SW480 (cell line): ENCODE measurements at places on chromosomes 5 and 9.

DNA sequence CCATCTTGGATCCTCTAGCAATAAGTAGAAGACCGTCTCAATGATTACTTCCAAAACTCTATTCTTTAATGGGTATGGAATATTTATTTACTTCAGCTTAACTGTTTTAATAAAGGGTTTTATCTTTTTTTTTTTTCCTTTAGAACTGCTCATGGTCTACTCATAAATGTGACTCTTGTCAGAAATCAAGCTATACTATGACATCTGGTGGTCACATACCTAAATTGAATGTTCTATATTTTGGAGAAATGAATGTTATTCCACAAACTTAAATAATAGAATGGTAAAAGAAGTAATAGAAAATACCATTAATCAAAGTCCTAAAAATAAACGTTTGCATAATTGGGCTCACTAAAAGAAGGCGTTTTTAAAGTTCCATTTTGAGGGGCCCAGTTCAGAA lies 131.2 kb upstream of the PLCXD3 start:
- no peak for DNase-seq

DNA sequence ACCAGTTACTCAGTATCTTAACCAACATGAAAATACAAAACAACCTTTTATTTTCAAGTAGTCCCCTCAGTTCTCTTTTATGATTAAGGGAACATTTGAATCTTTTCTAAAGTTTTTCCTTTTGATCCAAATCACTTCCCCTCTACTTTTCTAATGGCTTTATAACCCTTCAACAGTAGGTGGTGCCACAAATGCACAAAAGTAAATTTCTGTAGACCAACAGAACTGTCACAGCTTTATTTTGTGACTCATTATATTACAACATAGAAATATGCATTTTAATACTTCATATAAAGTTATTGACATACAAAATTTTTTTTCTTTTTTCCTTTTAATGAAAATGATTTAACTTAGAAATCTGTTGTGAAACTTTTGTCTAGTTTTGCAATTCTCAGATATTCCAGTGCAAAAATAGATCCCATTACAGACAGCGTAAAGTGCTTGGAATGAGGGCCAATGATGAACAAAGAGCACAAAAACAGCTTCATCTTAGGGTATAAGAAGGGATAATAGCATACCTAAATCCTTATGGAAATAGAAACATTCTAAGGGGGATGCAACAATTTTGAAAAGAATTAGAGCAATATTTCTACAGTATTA lies 17.0 kb downstream of the NIPSNAP3B start:
- peak; percentile 40 for DNase-seq

DNA sequence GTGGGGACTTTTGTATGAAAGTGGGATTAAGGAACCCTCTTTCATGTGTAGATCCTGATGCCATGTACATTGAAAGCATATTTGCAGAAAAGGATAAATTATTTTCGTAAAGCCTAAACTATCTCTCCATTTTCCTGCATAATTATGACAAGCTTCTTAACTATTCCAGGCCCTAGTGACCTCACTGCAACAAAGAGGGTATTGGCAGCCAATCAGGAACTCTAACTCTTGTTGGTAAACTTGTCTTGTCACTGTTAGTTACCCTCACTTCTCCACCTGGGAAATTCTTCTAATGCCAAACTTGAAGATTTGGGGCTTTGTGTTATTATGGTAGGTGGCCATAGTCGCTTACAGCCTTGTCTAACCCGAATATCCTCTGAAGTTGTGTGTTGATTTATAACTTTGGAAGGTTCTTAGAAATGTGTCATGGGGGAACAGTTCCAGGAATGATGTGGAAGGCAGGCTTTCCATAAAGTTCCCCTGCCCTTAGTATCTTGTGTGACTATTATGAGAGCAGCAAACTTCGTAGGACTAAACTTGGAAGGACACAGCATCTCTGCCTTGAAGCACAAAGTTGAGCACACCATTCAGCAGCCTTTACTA lies 52.5 kb downstream of the IQGAP2 start:
- no peak for DNase-seq

GRCh38 chr9:131420980-131421624 lies 27.2 kb downstream of the PRRC2B start:
- DNase-seq, result no peak

GRCh38 chr9:135584934-135585333 lies 23.4 kb downstream of the PAEP start:
- DNase-seq, result no peak

GRCh38 chr5:2591777-2592453 lies 159.6 kb downstream of the IRX2 start:
- DNase-seq, result no peak

DNA sequence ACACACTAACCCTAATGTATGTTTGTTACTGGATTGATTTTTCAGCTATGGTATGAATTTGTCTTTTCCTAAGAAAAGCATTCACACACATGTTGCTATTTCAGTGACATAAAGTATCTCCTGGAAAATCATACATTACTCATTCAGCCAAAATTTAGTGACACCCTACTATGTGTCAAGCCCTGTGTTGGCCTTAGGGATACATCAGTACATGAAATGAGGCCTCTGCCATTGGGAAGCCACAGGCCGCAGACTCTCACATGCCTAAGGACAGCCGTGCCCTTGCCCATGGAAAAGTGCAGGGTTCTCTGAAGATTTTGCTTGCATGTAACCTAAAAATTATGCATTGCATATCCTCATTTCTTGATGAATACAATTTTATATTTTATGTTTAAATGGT lies 5.2 kb upstream of the MARCHF6 start:
- no peak for DNase-seq

DNA sequence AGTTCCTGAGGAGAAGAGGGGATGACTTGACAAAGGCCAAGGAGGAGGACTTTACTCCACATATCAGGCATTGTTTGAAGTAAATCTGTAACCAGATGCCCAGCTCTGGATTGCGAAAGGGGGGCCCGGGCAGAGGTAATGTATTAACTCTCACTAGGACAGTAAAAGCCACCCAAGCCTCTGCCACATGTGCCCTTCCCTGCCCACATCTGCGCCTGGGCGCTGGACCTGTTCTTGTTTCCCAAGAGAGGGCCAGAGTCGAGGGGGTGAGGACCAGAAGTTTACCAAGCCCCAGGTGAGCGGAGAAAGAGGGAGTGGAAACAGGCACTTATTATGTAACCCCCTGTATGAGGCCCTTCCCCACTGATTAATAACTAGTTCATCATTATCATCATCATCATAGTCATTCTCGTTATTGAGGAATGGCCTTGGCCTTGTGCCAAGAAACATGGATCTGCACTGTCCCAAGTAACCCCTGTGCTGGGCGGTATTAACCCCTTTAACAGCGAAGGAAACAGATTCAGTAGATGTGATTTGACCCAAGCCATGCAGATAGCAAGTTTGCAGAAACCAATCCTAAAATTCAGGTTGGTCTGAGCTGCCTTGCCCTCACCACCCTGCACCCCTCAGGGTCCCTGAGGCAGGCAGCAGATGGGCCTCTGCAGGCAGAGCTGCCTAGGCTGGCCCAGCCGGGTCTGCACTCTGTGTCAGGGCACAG lies at the start of gene SLC23A1:
TSS of gene SLC23A1 (minus strand) at position 23 of the 718 bp plus-strand sequence. CDS start 44 bp downstream, outside the sequence.
- DNase-seq, result no peak

DNA sequence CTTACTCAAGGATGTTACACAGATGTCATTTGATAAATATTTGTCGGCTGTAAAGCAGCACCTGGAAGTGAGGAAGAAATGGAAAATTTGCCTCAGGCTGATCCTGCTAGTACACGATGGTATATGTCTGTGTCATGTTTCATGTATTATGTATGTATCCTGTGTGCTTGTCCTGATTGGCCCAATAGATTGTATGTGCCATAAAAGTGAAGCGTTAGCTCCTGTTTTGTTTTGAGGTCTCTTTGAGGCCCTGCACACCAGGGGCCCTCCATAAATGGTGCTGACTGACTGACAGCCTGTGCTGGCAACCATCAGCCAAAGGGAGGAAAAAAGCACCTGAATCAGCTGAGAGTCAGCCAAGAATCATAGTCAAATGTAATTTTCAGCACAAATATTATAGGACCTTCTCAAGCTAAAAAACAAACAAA lies 11.8 kb upstream of the LNPEP start:
- DNase-seq, result no peak

DNA sequence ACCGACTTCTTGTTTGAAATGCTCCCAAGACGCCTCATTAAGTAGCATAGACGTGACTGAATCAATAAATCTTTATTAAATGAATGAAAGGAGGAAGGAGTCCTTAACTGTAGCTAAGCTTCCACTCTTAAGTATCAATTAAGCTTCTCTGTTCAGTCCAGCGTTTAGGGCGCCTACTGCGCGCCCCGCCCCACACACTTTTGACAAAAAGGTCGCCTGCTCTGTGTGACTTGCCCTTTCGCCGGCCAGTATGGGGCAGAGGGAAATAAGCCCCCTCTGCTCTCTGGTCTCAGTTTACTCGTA lies 662 bp upstream of the DOLPP1 start:
- DNase-seq, result no peak

DNA sequence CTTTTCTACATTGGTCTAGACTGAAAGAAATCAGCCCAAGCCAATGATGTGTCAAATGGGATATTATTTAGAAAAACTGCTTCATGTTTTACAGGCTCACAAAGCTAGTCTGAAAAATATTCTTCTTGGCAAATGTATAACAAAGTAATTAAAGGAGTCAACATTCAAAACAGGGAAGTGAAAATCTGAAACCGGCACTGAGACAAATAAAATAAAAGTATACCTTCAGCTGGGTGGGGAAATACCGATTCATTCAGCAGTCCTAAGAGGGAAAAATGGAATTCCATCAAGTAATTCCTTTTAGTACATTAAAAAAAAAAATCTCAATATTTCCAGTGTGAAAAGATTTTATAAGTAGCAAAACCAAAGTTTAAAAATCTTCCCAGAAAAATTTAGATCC lies 259.6 kb upstream of the SLC24A2 start:
- no peak for DNase-seq
